Stimulated activated CD4-positive, alpha-beta T cell treated with anti-CD3 and anti-CD28 coated beads, TNF-alpha, amount 100 ng/mL, for 4 hours (primary cell): ENCODE measurements at places on chromosomes 7 and 10.

- DNase-seq = no peak
Measured at GRCh38 chr7:121475806-121476205, 79.7 kb upstream of the FAM3C start.

DNA sequence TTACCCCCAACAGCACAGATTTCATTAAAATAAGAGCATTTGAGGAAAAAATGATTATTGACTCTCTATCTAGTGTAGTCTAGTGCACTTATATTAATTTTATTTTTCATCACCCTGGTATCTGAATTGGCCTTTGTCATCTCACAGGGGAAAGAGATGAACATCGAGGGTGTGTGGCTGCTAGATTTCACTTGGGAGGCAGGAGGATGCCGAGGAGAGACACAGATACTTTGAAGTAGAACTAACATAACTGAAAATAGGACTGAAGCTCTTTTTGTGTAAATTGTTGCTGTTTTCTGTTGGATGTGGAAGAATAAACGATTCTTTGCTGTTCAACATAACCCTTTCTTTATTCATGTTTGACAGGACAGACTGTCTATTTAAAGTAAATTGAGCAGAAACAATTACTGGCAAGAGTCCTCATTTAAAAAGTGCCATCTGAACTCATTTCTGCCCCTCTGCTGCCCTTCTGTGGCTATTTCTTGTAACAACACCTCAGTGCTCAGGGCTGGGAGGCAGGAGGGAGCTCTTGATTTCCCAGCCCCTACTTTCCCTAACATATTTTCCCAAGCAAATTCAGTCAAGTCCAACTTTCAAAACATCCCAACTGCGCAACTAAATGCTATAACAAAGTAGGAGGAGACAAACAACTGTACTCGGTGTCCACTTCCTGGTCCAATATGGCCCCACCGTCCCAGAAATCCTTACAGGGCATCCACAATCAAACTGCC lies 15.6 kb downstream of the LYZL1 start:
- no peak for DNase-seq

DNA sequence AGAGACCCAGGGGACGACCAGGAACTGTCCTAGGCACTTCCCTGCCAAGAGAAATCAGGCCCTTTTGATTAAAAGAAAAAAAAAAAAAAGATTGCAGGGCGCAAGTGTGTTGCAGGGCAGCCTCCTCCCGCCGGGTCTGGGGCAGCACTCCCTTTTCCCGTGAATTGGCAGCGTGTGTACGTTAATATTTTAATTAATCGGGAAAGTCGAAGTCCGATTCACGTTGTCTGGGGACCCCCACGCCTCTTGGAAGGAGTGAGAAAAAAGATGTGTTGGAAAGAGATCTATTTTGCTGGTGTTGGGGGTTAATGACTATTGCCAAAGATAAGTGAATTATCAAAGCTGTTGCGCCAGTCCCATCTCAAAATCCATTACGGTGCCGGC lies 1.3 kb upstream of the EBF3 start:
- DNase-seq = no peak

DNA sequence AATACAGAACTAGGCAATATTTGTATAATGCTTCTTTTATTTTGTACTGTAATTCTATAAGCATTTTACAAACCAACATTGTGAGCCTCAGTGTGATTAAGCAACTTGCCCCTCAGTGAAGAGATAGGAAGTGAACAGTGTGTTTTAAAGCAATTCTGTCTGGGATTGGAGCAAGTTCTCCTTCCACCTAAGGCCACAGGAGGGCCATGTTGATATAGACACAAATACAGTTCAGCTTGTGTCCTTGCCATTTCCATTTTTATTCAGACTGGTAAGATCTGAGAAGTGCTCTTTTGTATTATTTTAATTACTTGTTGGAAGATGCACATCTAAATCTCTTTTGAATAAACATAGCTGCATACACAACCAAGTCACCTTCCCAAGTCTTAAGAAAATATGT lies 416.3 kb upstream of the COBL start:
- DNase-seq = no peak

GRCh38 chr7:55349121-55349520 lies 16.0 kb upstream of the LANCL2 start:
- DNase-seq = no peak

DNA sequence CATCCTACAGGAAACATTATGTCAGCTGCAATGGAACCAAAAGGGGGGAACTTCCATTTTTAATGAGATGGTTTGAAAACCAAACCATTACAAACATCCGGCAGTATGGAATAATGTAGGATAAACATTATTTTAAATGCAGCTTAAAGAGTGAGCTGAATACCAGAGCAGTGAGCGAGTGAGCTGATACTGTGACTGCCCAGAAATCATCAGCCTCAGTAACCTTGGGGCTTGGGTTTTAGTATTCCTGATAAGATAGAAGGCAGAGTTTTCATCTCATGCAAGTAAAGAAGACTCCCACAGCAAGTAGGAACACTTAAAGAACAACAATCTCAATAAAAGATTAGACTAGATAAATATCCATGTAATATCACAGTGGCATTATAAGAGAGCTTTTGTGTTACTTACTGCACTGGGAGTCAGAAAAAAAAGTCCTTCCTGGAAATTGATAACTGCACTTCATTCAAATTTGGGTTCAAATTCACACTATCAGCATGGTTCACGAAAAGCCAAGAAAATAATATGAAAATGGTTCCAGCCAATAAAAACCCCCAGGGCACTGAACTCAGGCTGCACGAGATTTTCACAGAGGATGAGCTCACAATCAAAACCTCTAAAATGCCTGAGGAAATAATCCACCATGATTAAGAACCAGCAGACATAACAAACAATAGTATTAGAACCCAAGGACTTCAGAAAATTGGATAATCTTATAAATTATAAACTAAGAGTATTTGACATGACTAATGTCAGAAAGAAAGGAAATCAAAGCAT lies 115.7 kb downstream of the MTPAP start:
- no peak for DNase-seq

GRCh38 chr10:15433850-15434537 lies 62.9 kb upstream of the FAM171A1 start:
- no peak for DNase-seq

GRCh38 chr10:69742928-69743602 lies 58.6 kb upstream of the COL13A1 start:
- DNase-seq = no peak

DNA sequence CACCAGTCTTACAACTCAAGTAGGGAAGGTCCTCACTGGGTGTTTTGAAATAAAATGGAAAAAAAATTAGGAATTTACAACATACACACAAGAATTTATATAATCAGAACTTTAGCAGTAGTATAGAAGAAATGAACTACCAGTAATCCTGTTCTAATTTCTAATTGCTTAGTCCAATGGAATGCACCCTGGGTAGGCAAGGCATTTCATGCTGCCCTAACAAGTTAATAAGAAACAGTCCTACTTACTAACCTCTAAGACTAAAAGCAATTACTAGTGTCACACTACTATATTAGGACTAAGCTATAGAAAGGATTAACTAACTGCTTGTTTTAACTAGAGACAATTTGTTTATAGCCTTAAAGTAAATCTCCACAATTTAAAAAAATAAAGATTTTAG lies 158.1 kb downstream of the BTAF1 start:
- no peak for DNase-seq

DNA sequence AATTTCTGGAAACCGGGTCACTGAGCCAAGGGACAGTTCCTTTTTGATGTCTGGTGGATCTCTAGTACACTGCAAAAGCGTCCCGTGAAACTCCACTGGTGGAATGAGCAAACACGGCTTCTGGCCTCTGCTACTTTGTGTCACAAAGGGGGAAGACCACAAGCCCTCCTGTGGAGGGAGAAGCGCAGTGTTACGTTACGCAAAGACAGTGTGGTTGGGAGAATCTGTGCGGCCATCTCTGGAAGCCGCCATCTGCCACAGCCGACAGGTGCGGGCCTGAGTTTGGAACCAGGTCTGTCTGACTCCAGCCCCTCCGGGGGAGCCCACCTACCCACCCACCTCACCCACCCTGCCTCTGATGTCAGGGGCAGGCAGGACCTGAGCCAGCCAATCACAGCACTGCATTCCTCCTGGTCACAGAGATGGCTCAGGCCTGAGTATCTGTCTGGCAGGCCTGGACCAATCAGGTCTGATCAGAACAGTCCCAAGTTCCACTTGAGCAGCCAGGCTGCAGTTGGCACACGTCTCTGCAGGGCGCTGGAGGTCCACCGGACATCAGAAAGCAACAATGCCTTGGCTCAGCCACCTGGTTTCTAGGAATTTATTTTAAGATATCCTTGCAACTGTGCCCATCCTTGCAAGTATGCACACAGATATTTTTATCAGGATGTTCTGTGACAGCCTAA lies 3.0 kb upstream of the CYP2W1 start:
- no peak for DNase-seq

DNA sequence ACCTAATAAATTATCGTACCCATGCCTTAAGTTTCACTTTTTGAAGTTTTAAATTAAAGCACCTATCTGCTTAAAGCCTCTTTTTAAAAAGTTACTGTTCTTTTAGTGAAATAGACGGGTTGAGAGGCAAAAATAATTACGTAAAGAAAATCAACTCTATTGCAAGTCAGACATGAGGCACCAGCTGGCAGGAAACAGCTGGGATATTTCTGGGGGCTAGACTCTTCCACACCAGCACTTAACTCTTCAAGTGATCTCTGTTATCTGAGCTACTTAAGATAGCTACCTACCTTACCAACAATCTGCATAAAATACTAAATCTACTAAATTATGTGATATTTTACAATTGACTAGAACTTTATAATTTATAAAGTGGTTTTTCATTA lies 35.8 kb downstream of the GBF1 start:
- no peak for DNase-seq

DNA sequence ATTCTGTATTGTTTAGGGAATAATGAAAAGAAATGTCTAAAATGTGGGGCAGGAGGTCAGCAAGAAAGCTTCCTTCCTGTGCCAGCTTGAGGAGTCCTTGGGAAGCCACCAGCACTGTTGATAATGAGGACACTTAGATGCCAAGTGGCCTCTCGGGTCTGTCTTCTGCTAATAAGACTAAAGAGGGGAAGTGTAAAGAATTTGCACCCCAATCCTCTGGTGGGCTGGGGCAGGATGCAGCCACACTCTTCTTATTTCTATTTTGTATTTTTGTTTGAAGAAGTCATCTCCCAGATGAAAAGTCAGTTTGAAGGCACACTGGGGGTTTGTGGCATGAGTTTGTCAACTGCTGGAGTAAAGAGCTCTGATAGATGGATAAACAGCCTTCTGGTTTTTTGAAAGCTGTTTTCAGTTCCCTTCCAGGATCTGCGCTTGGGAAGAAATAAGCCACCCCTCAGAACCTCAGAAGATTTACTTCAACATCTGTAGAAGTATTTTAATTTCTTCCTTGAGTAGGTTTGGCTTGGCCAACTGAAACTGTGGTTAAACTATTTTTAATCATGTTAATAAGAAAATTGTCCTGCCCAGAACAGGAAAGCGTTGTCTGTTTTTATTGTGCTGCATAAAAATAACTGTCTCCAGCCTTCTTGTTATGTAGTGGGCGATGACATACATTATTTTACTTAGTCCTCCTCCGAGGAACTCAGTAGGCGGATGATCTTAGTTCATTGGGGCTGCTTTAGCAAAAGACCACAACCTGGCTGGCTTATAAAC lies 128.8 kb upstream of the GPR26 start:
- DNase-seq = no peak

GRCh38 chr7:43110791-43111535 lies 1.5 kb upstream of the HECW1 start:
- DNase-seq = no peak
